Pulmonary artery endothelial cell (primary cell): ENCODE measurements at places on chromosomes 4 and X. TPM values are rescaled to one million over a fixed set of nuclear protein-coding genes. Genes with fewer than 3 reads are reported as not detected.

Gene RAI2
- 0.13 and 0.35 TPM in 2 replicates for total RNA-seq

Gene CEP135
- 7.4 and 9.9 TPM in 2 replicates for total RNA-seq

Gene NUP62CL
- total RNA-seq, result 0.20 TPM in 1 of 2 replicates, not detected in the other

Gene PF4V1
- total RNA-seq, result 1.1 TPM in 1 of 2 replicates, not detected in the other

Gene TREX2
- 0.73 and 1.0 TPM in 2 replicates for total RNA-seq

- no peak for DNase-seq
Observed at GRCh38 chr4:13546142-13546940, 2.0 kb upstream of the NKX3-2 start.

DNA sequence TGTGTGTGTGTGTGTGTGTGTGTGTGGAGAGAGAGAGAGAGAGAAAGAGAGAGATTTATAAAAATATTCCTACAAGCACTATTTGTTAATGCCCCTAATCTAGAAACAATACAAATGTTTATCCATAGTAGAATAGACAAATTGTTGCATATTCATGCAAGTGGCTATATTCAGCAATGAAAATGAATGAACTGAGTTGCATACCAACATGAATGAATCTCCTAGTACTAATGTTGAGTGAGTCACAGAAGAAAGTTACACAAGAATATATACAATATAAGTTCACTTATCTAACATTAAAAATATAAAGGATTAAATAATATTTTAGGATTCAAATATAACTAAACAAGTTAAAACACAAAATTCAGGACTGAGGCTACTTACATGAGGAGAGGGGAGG, 456.8 kb upstream of the AMOT start:
- no peak for DNase-seq

GRCh38 chr4:141524116-141524515, 112.3 kb upstream of the IL15 start:
- DNase-seq, result no peak

DNA sequence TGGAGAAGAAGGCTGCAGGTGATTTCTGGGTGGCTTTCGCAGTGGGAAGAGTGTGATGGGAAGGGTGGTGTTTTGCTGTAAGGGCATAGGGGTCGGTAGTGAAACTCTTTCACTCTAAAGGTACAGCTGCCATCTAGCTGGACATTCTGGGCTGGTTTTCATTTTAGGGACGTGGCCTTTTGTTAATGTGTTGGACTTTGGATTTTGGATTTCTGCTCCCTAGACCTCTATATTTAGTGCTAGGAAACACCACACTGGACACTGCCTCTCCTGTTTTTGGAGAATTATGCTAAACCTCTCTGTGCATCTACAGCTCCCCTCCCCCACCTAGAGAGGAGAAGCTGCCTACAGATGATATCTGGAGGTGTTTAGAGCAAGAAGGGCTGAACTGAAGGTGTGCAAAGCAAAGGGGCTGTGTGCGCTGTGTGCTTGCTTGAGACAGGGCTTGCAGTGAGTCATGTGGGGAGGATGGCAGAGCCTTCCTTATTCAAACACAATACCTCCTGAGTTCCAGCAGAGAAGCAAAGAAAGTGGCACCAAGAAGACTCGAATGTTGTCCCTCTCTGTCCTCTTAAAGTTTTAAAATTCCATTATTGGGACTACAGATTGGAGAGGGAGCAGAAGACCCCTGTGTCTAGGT, 47.9 kb downstream of the STARD8 start:
- DNase-seq, result no peak

- no peak for DNase-seq
Observed at GRCh38 chr4:184503869-184504300, 29.5 kb upstream of the IRF2 start.

GRCh38 chr4:73702796-73703287, 37.5 kb upstream of the CXCL8 start:
- no peak for DNase-seq

DNA sequence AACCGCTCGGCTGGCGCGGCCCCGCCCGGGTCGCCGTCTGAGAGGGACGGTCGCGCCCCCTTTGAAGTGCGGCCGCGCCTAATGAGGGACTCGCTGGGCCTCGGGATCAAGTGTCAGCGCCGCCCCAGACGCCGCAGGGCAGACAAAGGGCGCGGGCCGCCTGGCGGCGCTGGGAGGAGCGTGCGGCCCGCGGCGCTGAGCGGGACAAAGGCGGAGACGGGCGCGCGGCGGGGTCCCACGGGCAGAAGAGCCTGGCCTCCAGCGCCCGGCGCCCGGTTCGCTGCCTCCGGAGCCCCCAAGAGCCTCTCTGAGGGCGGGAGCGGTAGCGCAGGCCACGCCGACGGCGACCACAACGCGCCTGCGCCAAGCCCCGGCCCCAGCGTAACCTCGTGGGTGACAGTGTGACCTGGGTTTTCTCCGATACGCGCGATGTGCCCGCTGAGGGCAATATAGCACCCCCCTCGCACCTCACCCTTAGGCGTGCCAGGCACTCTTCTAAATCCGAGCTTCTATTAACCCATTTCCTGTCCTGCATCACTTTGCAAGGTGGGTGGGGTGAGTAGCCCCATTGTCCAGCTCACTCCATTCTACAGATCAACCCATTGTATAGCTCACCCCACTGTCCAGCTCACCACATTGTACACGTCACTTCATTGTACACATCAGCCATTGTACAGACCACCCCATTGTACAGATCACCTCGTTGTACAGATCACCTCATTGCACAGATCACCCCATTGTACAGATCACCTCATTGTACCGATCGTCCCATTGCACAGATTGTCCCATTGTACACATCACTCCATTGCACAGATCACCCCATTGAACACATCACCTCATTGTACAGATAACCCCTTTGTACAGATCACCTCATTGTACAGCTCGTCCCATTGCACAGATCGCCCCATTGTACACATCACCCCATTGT, 33.7 kb upstream of the STX18 start:
- peak; percentile 7 for DNase-seq

GRCh38 chr4:52852711-52853110, 9.4 kb upstream of the RASL11B start:
- DNase-seq, result no peak

DNA sequence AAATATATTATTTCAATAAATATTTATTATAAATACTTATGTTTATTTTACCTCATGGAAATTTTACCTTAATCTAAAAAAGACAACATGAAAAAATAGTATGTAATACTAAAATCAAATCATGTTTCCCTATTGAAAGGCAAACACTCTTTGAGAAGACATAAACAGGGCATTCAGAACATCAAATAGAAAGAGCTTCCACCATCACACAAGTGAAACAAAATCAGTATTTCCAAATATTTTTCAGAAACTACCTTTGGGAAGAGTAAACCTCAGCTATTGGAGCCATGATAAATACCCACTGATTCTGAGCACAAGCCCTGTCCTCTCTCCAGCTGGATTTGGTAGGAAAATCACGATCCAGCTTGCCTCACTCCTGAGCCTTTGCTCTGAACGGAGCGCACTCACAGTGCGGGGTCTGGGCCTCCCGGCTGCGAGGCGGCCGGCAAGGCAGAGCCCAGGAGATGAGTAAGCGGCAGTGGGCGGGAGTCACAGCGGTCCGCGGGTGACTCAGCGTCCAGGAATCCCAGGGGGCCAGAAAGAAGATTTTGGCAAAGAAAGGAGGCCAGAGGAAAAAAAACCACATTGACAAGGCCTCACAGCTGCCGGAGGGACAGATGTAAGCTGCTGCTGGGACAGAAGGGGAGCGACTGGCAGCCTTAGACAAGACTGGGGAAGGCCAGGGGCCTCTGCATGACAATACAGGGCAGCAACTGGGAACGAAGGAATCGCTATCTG, 14.7 kb upstream of the ANXA5 start:
- peak; percentile 71 for DNase-seq

DNA sequence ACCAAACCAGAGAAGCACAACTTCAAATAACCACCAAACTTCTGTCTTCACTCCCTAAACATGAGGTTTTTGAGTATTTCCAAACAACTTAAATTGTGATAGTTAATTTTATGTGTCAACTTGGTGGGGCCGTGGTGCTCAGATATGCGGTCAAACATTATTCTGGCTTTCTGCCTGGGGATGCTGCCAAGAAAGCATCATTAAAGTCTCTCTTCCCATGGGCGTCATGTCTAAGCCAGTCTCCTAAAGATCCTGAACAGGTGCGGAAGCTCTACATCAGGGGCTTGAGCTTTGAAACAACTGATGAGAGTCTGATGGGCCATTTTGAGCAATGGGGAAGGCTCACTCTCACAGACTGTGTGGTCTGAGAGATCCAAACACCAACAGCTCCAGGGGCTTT, 24.1 kb upstream of the SOD3 start:
- no peak for DNase-seq
